Activated gamma-delta T cell treated with Interleukin-2 at 50 U/mL for 16 hours (primary cell): ENCODE measurements at places on chromosomes 5 and 9.

DNA sequence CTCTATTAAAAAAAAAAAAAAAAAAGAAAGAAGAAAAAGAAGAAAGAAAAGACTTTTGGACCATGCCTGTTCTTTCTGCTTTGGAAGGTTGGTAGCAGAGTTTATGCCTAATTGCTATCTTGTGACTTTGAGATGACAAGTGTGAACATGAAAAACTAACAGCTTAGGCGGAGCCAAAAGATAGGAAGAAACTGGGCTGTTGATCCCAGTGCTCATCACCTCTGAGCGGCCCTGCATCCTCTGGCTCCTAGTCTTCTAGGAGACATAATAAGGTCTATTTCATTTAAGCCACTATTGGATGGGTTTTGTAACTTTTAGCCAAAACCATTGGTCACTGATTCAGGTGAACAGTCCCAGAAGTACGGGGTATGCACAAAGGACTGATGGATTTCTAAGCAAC, 34.4 kb upstream of the ATP6V1G1 start:
- no peak for DNase-seq

- DNase-seq: no peak
These were observed 223 bp downstream of the NR3C1 start for GRCh38 chr5:143403334-143403592.

DNA sequence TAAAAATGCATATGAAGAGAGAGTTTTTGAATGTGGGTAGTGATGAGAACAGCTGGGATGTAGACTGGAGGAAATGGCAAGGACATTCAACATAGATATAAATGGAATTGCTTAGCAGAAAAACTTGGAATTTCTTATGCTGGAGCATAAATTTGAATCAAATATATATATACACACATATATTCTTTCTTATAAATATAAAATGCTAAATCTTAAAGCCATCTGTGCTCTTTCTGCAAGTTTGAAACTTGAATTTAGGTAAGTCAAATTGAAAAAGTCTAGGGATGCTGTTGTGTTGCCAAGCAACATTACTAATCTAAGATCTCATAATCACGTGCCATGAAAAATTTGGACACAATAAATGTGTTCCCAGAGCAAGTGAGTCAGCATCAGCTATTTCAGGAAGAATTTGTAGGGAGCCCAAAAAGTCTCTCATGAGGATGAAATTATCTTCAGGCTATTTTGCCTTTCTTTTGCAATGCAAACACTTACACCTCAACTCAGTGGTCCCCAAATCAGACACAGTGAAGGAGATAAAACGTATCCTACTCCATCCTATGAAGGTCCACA, 58.4 kb upstream of the ALDH1A1 start:
- no peak for DNase-seq

- no peak for DNase-seq
These were observed 169.6 kb upstream of the PITX1 start for GRCh38 chr5:135203593-135204036.

GRCh38 chr5:119327018-119327417, 28.8 kb upstream of the TNFAIP8 start:
- no peak for DNase-seq

DNA sequence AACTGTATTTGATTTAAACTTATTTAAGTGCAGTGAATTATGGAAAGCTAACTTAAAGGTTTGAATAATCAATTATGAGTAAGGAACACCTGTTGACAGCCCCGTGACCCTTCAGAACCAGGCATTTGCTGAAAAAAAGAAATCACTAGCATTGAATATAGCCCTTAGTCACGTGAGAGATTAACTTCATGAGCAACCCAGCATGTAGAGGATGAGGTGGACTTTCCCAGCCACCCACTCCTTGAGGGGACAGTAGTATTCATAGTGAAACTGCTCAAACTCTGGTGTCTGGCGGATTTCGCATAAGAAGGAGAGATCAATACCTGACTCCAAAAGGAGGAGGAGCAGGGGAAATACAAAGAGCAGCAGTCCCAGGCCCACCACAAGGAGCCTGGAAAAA, 184.8 kb upstream of the RASEF start:
- no peak for DNase-seq

GRCh38 chr5:35089334-35090314, 41.9 kb upstream of the AGXT2 start:
- peak; percentile 42 for DNase-seq

DNA sequence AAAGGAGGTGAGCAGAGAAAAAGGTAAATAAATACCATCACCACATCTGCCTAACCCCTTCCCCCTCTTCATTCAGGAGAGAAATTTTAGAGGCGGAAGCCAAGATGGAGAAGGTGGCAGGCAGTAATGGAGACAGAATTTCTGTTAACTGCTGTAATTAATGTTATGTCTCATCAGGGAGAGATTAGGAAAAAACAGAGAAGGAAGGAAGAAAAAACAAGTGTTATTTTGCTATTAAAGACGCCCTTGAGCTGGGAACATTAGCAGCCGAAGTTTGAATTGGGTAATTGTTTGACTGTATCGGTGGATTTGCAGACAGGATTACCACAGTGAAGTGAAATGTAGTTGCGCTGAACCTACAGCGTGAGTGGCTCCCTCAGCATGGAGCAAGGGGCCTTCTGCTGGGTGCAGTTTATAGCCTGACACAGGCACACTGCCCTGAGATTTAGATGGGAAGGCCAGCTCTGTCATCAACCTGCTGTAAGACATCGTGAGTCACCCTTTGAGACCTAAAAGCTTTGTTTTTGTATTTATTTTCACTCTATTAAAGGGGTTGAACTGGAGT, 136.3 kb downstream of the ASTN2 start:
- DNase-seq: no peak

DNA sequence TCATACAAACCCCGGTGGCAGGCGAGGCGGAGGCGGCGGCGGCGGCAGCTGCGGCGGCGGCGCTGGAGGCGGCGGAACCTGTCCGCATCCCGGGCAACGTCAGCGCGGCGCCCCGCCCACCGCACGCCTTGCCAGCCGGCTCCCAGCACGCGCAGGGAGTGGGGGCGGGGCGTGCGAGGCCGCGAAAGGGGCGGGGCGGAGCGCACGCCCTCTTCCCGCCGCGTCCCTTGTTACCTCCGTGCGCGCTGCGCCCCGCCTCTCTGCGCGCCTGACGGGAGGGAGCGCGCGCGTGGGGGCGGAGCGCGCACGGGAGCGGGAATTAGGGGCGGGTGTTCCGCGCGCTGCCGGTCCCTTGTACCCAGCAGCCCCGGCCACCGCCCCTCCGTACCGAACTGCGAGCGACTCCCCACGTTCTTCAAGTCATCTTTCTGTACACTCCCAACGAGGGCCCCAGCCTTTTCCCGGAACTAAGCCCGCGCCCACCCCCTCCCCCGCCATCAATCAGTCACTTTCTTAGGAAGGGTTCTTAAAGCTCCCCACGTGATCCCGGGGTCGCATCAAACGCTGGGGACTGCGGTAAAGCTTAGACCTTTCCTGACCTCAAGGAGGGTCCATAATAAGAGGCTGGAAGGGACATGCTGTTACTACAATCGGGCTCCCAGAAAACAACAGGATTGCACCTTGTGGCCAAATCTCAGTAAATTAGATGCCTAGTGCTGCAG, at the start of gene AGTPBP1:
Gene AGTPBP1 (minus strand): TSS at position 80 of the 722 bp plus-strand sequence. CDS start 29,421 bp downstream, outside the sequence.
- DNase-seq: peak; percentile 97

DNA sequence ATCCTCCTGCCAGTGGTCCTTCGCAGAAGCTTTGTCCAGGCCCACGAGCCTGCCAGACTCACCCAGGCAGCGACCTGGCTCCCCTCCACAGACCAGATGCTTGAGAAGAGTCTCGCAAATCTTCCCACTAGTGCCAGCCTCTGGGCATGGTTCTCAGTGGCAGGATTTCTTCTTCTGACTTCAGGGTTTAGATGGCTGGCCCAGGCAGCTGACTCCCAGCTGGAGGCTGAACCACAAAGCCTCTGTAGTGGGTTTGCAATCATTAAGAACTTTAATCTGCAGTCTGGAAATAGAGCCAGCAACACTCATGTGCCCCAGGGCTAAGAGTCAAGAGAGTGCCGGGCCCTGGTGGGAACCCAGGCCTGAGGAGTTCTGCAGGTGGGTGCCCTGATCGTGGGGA, 90.6 kb upstream of the ICE1 start:
- no peak for DNase-seq

- DNase-seq: no peak
These were observed 615.6 kb upstream of the GRIN3A start for GRCh38 chr9:102354041-102354440.
